ENCODE measurements at places on chromosomes 5 and 9. TPM values are rescaled to one million over a fixed set of nuclear protein-coding genes. Genes with fewer than 3 reads are reported as not detected.

- DNase-seq = no peak
Measured at GRCh38 chr5:145991044-145991575, 54.7 kb downstream of the SH3RF2 start.

DNA sequence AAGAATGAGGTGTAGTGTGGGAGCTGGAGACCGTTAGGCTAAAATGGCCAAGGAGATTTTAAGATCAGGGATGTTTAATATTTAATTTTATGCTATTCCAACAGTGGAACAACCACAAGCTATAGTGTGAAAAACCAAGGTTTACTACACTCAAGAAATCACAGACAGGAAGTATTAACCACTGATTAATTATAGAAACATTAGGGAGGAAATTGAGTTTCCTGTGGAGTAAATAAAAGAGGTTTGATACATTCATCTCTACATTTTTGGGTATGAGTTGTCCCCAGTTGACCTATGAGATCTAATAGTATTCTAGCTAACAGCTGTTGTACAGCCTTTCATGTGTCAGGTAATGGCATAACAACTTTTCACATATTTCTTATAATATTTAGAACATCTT is 103.7 kb upstream of the MPDZ start:
- no peak for DNase-seq

- no peak for DNase-seq
Measured at GRCh38 chr5:139650031-139650688, 2.0 kb downstream of the CXXC5 start.

DNA sequence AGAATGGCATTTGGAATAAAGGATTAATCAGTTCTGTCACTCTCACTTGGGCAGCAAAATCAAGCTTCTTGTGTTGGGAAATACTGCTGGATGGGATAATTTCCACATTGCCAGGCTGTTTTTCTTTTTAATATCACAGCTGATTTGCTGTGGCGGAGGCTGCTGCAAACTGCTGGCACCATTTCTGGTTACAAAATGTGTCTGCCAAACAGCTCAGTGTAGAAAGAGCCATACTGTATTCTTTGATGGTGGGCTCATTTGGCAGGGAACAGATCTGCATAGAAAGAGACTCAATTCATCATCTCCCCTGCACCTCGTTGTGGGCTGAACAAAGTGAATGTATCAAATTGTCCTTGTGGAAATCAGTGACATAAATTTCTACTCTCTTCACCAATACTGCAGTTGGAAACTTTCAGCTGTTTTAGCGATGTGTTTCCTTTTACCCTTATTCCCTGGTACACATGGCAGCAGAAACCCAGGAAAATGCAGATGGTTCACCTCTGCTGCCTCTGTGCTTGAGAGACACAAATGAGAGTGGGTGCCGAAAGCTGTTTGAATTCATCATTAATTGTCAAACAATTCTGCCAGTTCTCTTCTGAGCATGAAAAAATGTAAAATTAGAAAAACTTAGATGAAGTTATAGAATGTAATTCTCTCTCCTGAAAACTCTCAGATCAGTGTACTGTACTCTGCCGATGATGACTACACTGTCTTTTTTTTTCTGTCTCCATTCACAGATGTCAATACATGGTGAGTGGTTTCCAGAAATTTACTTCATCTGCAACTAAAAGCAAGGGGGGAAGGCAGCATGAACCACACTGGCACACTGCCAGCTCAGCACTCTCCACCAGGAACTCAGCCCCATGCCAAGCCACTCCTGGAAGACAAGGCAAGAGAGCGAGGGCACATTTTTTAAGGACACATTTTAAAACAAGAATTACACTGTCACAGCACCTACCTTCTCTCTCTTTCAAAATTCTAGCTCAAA is 75.0 kb downstream of the HMHB1 start:
- no peak for DNase-seq

DNA sequence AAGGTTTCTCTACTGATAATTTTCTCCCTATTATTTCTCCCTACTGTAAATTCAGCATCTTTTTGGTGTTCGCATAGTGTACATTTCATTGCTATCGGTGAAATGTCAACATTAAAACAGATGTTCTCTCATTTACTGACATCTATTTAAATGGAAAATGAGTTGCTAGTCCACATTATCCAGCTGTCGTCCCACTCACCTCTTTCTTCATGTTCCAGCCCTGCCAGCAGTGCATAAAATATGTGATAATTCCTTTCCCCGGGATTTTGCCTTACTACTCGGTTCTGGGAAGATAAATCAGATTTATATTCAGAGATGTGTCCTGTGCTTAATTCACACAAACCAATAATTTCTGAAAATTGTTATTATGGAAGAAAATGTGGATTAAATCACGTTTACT is 155.8 kb downstream of the MYO10 start:
- DNase-seq = no peak

Gene DPYSL3
- total RNA-seq = 5.2 TPM

Gene PCDHB10
- total RNA-seq = 1.2 TPM
